Calu3 (cell line): ENCODE measurements at places on chromosomes 3 and 15. TPM values are rescaled to one million over a fixed set of nuclear protein-coding genes. Genes with fewer than 3 reads are reported as not detected.
A peak's percentile ranks its signal among the peaks of the same experiment; 100 is the strongest.

DNA sequence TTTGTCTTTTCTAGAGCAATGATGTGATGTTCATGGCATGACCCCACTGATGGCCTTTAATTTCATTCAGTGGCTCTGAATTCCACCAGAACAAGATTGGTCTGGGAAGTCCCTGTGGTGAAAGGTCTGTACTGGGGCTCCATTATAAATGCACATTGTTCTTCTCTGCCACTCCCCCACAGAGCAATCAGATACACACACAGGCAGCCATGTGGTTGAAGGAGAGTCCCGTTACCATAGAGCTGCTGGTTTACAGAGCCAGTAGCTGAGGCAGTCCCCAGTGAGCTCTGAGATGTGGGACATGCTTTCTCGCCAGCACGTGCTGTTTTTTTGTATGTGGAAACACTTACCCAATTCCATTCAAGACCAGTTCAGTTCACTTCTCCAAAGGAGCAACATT lies 172.7 kb upstream of the TRIM42 start:
- H3K27me3 ChIP-seq = peaks cover 51% of the 10 kb centered on the region
- no peak overlapping the region for H3K4me3 ChIP-seq
- peak; percentile 25 for DNase-seq
- H3K27ac ChIP-seq = no peak overlapping the region
- H3K36me3 ChIP-seq = no peaks in the 10 kb centered on the region

GRCh38 chr3:133983576-133984560 lies 45.9 kb downstream of the SLCO2A1 start:
- H3K4me3 ChIP-seq = no peak overlapping the region
- H3K36me3 ChIP-seq = no peaks in the 10 kb centered on the region
- peaks cover 92% of the 10 kb centered on the region for H3K27me3 ChIP-seq
- DNase-seq = no peak

DNA sequence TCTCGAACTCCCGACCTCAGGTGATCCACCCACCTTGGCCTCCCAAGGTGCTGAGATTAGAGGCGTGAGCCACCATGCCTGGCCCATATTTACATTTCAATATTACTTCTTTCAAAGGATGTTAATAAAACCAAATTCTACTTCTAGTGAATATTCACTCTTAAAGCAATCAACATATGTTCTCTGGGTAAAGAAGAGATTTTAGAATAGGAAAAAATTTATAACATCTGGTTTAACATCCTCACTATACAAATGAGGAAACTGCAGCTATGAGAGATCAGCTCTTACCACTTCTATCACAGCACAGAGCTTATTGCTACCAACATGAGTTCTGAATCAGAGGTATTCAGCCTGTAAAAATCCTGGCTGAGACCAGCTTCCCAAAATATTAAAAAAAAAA lies 48.7 kb downstream of the IL17RD start:
- no peak for DNase-seq
- no peak overlapping the region for H3K27ac ChIP-seq

- H3K27ac ChIP-seq = no peak overlapping the region
- H3K27me3 ChIP-seq = no peaks in the 10 kb centered on the region
- H3K4me1 ChIP-seq = peaks cover 17% of the 10 kb centered on the region
- no peak for DNase-seq
These were observed 13.0 kb upstream of the ATP1B3 start for GRCh38 chr3:141863491-141863890.

Gene C2CD4A
- total RNA-seq = 17.1 and 17.6 TPM in 2 replicates

Gene TCF12
- 115 and 127 TPM in 2 replicates for total RNA-seq
